Astrocyte of the hippocampus (primary cell): ENCODE measurements at places on chromosomes 7 and 10.

DNA sequence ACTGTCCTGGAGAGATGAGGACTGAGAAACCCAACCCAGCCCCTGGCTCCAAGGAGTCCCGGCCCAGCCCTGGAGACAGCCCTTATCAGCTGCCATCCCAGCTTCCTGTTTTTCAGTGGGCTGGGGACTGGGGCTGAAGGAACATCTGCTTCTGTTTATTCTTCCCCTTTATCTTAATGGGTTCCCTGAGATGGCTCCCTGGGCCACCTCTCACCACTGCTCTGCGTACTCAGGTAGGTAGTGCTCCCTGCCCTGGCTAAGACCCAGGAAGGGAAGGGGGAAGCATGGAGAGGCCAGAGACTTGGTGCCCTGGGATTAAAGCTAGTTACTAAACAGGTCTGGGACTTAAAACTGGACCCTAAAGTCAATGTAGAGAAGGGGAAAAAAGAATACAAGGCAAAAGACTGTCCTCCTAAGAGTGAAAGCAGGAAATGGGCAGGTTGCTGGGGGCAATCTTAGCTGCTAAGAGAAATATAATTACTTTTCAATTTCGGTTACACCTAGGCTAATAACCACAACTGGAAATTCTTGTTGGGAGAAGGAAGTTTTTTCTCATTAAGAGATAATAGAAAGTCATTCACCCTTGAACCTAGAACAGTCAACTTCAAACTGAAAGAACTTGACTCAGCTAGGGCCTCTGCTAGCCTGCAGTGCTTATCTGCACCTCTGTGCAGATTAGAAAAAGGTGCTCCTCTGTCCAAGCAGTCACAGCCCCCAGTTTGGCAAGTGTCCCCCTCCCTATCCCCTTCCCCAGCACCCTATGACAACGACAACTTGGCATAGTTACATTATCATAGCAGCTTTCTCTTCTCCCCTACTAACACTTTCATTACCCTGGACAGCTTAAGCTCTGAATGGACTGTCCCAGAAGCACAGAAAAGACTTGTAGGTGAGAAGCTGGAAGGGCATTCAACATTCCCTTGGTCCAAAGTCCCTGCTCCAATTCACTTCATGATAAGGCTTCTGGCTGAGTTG is 65.6 kb upstream of the KDM7A start:
- no peak for DNase-seq

DNA sequence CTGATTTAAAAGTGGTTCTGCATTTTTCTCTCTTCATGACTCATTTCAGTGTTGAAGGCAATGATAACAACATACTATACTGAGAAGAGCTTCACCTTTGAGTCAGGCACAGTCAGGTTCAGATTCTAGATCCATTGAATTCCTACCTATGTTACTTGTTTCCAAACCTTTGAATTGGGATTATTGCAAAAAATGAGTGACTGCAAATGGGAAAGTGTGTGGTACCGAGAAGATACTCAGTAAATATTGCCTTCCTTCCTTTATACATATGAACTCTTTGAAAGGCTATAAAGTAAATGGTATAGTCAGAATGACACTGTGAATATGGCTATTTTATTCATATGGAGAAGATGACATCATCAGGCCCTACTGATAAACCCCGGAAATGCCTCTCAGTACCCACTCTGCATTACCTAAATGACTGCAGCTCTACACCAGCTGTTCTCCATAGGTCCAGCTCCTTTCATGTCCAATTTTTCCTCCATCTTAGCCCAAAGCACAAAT is 66.7 kb upstream of the FGL2 start:
- no peak for DNase-seq

DNA sequence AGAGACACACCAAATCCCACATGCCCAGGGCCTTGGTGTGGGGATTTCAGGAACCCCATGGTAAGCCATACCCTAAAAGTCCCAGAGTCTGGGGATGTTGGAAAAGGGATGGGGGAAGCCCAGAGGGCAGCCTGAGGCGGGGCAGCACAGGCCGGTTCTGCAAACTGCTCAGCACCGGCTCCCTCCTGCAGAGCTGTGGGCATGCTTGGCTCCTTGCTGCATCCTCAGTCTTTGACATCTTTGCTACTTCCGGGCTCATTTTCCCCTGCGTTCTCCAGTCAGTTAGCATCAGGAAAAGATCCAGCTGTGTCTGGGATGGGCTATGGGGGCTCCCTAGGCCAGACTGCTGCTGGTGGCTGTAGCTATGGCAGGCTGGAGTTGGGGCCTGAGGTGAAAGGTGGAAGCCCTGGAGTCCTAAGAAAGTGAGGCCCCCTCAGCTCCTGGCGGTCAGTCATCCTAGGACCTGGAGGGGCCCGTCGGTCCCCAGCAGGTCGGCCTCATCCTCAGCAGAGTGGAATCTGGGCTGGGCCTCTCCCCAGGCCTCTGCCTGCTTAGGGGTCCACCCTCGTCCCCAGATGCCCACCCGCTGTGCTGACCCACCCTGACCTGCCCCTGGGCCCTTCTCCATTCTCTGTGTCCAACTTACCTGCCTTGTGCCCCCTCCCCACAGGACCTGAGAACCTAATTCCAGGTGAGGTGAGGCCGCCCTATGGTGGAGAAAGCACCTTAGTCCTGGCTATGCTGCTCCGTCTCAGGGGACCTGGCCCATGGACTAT is 9.3 kb downstream of the TBATA start:
- no peak for DNase-seq

- peak; percentile 5 for DNase-seq
Measured at GRCh38 chr7:113071465-113071864, 15.2 kb downstream of the GPR85 start.

DNA sequence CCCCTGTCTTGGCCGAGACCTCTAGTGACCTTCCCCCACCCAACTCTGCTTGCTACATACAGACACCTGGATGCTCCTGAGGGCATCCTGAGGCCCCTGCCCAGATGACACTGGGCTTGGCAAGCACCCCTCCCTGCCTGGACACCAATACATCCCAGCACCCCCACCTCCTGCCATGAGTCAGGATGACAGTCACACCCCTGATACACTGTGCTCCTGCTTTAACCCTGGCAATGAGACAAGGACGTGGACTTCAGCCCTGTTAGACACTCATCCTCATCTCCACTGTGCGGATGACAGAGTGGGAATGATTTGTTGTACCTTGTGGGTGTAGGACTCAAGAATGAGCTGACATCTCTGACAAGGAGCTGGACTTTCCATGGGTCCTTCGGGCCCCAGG is 186.3 kb upstream of the ADCY1 start:
- no peak for DNase-seq

- DNase-seq: no peak
Measured at GRCh38 chr7:96005271-96005670, 232.9 kb downstream of the DYNC1I1 start.

DNA sequence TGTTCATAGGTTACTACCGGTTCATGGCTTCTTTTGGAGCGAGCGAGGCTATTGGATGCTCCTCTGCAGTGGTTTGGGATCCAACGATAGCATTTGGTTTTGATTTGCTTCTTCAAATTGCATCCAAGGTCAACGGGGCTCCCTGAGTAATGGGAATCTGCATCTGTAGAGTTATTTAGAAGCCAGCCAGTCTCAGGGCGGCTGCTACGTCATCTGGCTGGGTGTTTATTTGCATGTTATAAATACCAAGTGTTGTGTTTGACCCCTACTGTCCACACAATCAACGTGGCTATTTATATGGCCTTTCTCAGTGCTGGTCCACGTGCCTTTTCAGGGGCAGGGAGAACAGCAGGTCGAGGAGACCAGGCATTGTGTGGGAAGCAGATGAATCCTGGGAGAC is 137.7 kb downstream of the PRPF18 start:
- DNase-seq: no peak

- DNase-seq: peak; percentile 34
Measured at GRCh38 chr7:129041142-129042085, 13.5 kb downstream of the TNPO3 start.

- no peak for DNase-seq
Measured at GRCh38 chr10:123035467-123036086, 26.8 kb downstream of the ACADSB start.

- DNase-seq: no peak
Measured at GRCh38 chr7:124261710-124262109, 228.8 kb upstream of the TMEM229A start.

GRCh38 chr7:22110227-22110839 is 164.6 kb upstream of the CDCA7L start:
- DNase-seq: peak; percentile 92

DNA sequence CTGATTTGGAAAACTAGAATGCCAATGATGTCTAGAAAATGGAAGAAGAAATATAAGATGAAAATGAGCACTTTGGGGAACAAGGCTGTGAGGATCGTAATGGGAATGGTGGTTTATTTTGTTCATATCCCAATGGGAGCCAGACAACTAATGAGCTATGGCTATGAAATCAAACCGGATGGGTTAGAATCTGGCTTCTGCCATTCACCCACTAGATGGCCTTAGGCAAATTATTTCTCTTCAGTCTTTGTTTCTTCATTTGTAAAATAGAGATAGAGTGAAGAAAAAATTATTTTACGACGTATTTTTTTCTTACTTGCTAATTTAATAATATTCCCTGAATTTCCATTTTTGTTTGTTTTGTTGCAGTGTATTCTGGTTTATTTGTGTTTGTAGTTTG is 572.1 kb upstream of the IGFBP3 start:
- no peak for DNase-seq
